Activated CD8-positive, alpha-beta memory T cell treated with anti-CD3 and anti-CD28 coated beads for 4 hours (primary cell): ENCODE measurements at places on chromosomes 3 and 15.

DNA sequence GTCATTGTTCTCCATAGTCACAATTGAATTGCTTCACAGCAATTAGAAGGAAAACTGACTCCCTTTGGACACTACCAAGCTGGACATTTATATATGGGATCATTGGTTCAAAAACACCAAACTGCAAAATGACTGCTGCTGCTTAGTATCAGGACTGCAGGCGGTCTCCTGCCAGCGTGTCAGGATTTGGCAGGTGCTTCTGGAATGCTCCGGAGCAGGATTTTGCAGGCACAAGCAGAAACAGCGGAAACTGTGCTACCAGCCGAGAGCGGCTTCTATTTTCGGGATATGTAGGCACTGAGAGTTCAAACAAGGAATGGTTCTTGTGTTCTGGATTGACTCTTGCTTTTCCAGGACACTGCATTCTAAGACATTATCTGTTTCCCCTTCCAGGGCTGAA lies 95.5 kb downstream of the SSR3 start:
- DNase-seq, result no peak

DNA sequence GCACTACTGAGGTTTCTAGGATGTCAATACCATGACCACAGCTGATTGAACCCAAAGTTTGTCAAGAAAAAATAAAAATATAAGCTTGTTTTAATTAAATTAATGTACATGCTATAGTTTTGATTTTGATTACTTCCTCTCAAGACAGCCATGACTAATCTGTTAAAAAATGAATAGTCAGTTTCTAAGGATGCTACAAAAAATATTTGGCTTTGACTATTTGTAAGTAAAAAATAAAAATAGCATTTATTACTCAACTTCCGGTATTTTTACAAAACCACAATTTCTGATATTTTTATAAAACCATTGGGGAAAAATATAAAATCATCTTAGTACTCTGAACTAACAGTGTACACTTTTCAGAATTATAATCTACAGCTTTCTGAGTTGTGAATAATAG lies 12.1 kb upstream of the TEX9 start:
- no peak for DNase-seq

- no peak for DNase-seq
These were observed 256.7 kb upstream of the KCNH8 start for GRCh38 chr3:18891641-18892040.

DNA sequence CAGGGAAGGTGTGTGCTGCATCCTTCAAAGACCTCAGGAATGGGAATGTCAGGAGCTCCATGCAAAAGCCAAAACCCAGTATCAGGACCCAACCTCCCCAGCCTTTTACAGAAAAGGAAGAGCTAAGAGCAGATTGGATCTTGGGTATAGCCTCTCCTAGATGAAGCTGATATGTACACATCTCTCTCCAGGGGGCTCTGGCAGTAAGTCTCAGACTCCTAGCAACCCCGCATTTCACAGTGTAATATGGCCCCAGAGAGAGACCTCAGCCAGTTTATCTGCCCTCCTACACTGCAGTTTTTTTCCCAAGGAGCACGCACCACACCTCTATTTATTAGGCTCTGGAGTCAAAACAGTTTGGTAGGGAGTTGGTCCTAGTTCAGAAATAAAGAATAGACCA lies 88.2 kb downstream of the RBPMS2 start:
- no peak for DNase-seq

DNA sequence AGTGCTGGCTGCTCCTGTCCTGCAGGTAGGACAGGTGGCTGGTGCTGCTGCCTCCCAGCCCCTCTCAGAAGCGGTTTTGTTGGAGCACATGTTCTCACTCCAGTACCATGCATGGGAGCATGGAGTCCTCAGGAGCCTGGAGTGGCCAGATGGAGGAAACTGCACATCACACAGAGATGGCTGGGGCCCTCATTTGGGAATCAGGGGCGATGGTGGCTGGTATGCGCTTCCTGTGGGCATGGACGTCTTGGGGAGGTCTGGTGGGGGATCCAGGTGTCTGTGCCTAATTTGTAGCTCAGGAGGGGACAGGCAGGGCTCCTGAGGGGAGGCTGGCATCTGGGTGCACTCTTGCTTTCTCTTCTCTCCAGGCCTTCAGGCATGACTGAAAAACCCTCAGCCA lies 168.2 kb downstream of the KLF13 start:
- no peak for DNase-seq

DNA sequence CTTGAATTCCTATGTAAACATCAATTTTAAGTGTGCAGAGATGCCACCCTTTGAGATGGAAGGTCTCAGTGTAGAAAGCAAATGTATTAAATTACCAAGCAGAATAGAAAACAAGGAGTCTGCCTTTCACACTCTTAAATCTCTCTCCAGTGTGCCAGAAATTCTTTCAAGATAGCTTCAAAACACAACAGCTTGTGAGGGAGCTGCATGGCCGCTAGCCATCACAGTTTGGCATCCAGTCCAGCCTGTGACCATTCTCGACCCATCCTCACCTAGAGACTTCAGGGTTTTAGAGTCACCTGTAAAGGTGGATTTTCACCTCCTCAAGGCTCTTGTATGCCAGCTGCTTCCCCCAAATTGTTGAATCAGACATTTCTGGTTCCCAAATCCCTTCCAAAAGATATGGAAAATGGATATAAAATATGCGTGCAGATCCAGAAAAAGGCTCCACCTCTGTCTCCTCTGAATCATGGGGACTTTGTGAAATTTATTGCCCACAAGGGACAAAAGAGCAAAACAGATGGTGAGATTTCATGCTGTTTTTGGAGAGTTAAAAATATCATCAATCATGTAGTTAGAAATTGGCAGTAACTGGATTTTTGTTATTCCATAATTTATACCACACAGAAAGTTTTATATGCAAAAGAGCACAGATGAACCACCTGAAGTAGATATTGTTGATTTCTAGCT lies 114.2 kb upstream of the THRB start:
- DNase-seq, result no peak
